Stimulated activated CD8-positive, alpha-beta memory T cell treated with anti-CD3 and anti-CD28 coated beads, Interleukin-7, amount 100 ng/mL, for 4 hours (primary cell): ENCODE measurements at places on chromosomes 4 and X.

GRCh38 chrX:130212371-130212770, 40.6 kb downstream of the RAB33A start:
- no peak for DNase-seq

GRCh38 chrX:46327566-46328115, 217.6 kb downstream of the ZNF674 start:
- DNase-seq, result no peak

GRCh38 chr4:134089885-134090284, 111.7 kb downstream of the PABPC4L start:
- DNase-seq, result no peak

DNA sequence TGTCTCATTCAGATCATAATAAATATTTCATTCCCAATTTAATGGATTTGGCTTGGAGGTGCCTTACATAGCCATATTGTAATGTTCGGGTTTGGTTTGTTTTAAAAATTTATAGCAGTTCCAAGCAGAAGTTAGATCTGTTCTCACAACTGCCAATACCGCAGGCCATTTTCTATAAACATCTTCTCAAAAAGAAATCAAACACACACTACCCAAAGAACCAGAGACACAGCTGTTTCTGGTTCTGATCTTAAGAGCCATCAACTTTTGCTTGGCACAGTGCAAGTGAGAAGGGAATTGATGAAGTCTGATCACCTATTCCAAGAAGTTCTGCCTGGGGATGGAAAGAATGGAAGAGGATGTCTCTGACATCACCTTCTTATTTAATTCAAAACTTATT, 22.9 kb downstream of the MID1IP1 start:
- no peak for DNase-seq

GRCh38 chr4:139658185-139658584, 7.4 kb upstream of the MGST2 start:
- no peak for DNase-seq

DNA sequence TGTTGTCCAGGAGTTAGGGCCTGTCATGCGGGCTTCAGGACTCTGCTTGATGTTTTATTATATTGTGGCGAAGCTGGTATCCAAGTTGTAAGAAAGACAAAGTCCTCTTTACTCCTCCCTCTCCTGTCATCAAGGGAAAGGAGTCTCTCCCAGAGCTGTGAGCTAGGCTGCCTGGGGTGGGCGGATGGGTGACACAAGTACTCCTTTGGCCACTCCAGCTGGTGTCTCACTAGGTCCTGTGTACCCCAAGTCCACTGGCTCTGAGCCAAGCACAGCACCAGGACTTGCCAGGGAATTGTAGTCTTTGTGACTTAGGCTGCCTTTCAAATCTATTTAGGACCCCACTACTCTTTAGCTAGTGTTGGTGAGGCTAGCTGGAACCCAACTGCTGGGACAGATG, 36.7 kb upstream of the RPS6KA6 start:
- DNase-seq, result no peak

GRCh38 chr4:7584098-7584497, 149.4 kb upstream of the PSAPL1 start:
- DNase-seq, result no peak

DNA sequence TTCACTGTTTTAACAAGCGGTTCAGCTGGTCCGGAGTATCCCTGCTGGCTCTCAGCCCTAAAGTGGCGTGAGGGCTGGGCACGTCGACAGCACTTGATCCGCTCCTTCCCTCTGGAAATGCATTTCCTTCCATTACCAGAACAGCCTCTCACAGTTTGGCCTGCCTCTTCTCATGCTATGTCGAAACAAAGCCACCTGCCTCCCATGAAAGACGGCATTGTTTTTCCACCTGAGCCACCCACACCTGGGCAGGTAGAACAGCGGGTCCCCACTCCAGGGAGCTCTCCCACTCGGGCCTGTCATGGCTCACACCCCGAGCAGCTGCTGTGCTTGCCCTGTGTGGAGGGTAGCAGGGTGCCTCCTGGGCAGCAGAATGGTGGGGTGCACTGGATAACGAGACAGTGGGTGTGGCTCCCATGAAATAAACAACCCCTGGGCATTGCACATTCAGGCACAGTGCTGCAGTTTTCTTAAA, 86.2 kb downstream of the FHDC1 start:
- DNase-seq, result no peak

DNA sequence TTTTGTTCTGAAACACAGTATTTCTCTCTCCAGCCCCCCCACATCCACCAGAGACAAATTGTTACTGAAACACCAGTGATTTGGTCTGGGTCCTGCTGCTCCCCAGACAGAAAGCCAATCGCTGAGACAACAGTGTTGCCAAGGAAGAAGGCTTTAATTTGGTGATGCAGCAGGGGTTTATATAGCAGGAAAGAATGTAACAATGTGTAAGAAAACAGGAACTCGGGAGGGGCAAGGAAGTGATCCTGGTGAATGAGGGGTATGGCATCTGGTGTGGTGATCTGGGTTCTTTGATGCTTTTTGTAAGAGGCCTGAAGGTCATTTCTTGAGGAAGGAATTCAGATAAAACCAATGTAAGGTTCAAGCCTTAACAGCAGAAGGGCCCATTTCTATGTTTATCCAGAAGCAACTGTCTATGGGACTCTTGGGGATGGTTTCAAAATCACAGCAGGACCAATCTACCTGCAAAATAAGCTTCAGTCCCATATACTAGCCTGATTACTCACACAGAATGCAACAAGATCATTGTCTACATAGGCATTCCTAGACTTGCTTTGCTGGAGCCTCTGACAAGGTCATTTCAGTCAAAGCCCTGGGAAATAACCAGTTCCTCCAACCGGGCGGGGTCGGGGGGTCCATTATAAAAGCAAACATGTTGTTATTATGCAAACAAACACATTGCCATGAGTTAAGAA, 445.2 kb upstream of the ZFP42 start:
- no peak for DNase-seq

GRCh38 chr4:1458581-1458980, 52.3 kb upstream of the NKX1-1 start:
- DNase-seq, result no peak

- DNase-seq, result no peak
Observed at GRCh38 chrX:13468096-13468495, 101.3 kb upstream of the EGFL6 start.

GRCh38 chr4:48546336-48546735, 56.3 kb downstream of the ZAR1 start:
- no peak for DNase-seq

GRCh38 chr4:124932447-124932846, 219.9 kb upstream of the ANKRD50 start:
- no peak for DNase-seq

DNA sequence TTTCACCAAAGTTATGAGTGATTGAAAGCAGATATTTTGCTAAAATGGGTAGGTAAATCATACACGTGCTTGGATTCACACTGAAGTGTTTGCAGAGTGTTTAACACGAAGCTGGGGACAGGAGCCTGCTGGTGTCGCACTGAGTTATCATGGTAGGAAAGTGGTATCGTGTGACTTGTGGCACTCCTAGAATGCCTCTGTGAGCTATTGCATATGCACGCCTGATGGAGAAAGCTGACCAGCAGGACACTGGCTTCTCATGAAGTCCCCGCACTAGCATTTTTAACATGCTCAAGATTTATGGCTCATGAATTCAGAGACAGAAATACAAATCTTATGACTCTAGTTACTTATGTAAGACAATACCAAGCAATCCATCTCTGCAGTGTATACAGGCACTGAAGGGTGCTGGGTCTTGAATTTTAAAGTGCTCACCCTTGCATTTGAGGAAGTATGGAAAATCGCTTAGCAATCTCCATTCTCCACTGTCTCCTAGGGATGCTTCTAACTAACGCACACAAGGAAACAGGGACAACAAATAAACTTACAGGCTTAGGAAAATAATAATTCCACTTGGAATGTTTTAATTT, 19.8 kb downstream of the VCX3B start:
- no peak for DNase-seq
